ENCODE measurements at places on chromosomes 3 and 15.
A peak's percentile ranks its signal among the peaks of the same experiment; 100 is the strongest.

- no peak for DNase-seq
Measured at GRCh38 chr3:120472121-120472844, 21.5 kb upstream of the FSTL1 start.

GRCh38 chr15:69755551-69756310 lies 303.1 kb downstream of the RPLP1 start:
- DNase-seq, result peak; percentile 69

- no peak for DNase-seq
Measured at GRCh38 chr3:61646851-61647525, 85.6 kb downstream of the PTPRG start.

GRCh38 chr3:157713101-157713500 lies 209.9 kb upstream of the VEPH1 start:
- DNase-seq, result no peak

GRCh38 chr3:197297002-197297401 lies 1.4 kb downstream of the DLG1 start:
- DNase-seq, result no peak

- DNase-seq, result no peak
Measured at GRCh38 chr3:147655236-147655635, 246.1 kb downstream of the ZIC1 start.

GRCh38 chr3:24401811-24402185 lies 92.9 kb downstream of the THRB start:
- DNase-seq, result no peak

GRCh38 chr3:171462224-171462623 lies 2.0 kb upstream of the TNIK start:
- DNase-seq, result no peak

GRCh38 chr15:44243829-44244228 lies 44.7 kb upstream of the GOLM2 start:
- no peak for DNase-seq

DNA sequence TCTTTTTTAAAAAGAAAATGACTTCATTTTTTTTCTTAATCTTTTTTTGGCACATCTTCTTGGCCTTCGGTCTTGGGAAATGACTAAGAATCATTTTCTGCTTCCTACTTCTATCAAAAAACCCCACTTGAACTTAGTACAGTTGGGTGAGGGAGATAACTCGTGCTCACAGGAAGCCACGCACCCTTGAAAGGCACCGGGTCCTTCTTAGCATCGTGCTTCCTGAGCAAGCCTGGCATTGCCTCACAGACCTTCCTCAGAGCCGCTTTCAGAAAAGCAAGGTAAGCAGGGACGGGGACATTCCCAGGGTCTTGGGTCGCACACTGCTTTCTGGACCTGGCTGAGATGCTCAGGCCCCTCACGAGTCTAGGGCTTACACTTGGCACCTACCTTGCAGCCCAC lies at the start of gene CCR4:
Gene CCR4, plus strand, starts transcription at position 235 of the 402 bp plus-strand sequence. CDS start 1,779 bp downstream, outside the sequence.
- DNase-seq, result peak; percentile 56

DNA sequence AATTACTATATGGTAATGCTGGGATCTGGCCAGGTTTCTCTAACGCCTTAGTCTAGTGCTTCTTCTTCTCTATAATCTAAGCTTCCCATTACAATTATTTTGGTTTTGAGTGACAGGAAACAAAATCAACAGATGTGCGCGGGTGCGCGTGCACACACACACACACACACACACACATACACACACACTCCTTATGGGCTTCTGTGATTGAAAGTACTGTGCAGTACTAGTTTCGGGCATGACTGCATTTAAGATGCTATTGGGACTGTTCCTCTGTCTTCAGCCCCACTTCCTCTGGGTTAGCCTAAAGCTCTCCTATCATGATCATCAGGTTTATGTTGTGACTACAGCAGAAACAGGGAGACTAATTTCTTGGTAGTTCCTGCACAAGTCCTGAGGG lies 32.2 kb downstream of the EPHB1 start:
- DNase-seq, result no peak

GRCh38 chr15:43360821-43361220 lies 10.0 kb downstream of the ZSCAN29 start:
- no peak for DNase-seq

- DNase-seq, result no peak
Measured at GRCh38 chr3:445960-446359, 249.4 kb downstream of the CHL1 start.

DNA sequence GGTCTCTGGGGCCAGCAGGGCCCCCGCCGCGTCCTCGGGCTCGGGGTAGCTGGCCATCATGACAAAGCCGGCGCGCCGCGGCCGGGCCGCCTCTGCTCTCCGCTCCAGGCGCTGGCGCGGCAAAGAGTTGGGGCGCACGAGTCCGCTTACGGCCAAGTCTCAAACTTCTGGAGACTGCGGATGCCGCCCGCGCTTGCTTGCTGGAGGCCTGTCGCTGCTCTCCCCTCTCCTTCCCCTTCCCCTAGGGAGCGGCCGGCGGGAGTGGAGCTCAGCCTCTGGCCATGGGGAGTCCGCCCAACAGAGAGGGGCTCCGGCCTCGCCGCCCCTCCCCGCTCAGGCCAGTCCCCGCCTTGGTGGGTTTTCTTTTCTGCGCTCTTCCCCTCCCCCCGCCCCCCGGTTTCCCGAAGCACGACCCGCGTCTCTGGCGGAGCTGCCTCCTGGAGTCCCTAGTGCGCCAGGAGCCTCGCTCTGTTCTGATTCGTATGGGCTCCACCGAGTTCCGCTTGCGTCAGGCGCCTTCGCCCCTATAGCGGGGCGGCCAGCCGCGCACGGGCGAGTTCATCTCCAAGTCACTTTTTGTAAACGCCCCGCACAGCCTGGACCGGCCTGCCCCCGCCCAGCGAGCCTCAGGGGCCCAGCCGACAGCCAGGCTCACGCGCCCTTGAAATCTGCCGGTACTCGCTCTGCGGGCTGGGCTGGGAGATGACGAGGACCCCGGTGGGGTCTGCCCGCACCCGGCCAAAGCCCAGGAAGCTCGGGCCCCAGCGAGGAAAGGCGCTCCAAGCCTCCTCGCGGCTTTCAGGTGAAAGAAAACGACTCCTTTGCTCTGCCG lies at the start of the genes FOXL2 and FOXL2NB:
Gene FOXL2, minus strand, starts transcription at position 475 of the 832 bp plus-strand sequence. Its CDS starts 415 bp downstream, at position 60.
Gene FOXL2NB, plus strand, starts transcription at position 555 of the 832 bp plus-strand sequence. Its CDS starts 148 bp downstream, at position 703.
- no peak for DNase-seq

DNA sequence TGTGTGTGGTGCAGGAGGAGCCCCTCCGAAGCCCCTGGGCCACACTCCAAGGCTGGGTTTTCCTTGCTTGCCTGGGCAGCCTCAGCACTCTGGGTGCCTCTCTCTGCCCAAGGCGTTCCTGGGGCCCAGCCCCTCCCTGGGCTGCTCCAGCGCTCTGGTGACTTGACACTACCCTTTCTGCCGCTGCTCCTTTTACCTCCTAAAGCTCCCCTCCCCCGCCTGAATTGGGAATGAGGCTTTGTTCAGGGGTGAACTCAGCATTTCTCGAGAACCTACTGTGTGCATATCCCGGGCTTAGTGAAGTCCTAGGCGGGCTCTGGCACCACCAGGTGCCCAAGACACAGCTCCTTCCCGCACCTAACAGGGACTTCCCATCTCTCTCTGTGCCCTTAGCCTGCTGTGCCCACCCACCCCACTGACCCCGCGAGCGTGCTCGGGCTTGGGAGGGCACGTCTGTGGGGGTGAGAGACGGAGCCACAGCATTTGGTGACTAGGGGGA lies 1.2 kb upstream of the BAHD1 start:
- no peak for DNase-seq

DNA sequence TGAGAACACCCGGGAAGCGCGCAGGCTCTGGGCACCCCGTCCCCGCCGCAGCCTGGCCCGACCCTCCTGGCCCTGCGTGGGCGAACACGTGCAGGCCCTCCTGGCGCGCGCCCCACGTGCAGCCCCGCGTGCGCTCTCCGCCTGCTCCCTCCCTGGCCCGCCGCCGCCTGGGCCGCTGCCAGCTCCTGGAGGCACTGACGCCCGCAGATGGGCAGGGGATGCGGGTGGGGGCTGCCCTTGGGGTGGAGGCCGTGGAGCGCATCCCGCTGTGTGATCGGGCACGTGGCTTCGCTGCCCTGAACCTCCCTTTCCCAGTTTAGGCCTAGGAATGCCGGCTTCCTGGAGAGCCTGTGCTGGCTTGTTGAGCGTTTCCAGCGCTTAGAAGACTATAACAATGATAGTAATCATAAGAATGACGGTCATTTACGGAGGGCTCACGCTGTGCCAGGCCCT lies 104.6 kb upstream of the SLC6A6 start:
- no peak for DNase-seq

DNA sequence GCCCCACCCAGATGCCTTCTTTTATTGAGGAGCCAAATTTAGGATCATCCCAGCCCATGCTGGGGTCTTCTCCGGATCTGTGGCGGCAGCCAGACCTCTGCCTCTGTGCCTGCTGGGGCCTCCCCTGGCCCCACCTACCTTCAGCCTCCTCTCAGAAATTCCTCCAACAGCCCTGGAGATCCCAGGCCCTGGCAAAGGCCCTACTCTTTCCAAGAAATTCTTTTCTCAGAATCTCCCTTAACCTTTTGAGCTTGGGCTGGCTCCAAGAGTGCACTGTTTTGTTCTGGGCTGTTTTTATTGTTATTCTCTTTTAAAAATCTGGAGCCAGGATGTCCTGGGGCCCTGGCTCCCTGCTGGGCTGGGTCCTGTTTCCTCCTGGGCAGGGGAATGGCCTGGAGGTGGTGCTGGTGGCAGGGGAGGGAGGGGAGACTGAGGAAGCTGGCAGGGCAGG lies 57.8 kb downstream of the GRIP2 start:
- DNase-seq, result no peak

GRCh38 chr3:194592798-194593752 lies 40.1 kb downstream of the TMEM44 start:
- no peak for DNase-seq

- no peak for DNase-seq
Measured at GRCh38 chr15:52191207-52191606, at the start of gene GNB5. GNB5 (minus strand) TSS chr15:52191392; CDS start chr15:52184676, 6,716 bp downstream.

GRCh38 chr3:185796431-185797107 lies 28.3 kb downstream of the IGF2BP2 start:
- no peak for DNase-seq

GRCh38 chr15:35886765-35887164 lies 340.8 kb upstream of the DPH6 start:
- no peak for DNase-seq

DNA sequence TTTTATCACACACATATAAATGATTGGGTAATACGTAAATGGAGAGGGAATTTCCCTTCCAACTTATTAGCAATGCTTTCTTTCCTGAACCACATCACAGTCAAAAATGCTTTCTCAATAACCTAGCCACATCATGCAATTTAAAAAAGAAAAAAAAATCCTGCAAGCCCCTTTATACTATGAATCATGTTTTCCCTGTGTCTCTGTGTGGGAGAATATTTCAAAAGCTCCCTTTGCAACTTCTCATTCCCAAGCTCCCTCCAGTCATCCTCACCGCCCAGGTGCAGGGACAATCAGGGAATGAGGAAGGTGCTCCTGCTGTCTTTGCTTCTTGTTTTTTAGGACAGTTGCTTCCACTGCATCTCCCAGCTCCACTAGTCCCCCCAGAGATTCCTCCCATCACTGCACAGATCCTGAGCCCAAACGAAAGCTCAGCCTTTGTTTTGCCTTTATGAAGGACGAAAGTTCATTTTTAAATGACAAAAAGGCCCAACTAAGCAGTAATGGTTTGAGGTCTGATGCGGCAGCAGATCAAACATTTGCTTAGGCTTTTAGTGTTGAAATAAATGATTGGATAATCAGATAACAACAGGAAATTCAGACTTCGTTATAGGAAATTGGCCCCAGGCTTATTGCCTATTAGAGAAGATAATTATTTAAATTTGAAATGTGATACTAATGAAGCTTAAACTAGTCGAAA lies 47.8 kb upstream of the ADGRG7 start:
- no peak for DNase-seq

DNA sequence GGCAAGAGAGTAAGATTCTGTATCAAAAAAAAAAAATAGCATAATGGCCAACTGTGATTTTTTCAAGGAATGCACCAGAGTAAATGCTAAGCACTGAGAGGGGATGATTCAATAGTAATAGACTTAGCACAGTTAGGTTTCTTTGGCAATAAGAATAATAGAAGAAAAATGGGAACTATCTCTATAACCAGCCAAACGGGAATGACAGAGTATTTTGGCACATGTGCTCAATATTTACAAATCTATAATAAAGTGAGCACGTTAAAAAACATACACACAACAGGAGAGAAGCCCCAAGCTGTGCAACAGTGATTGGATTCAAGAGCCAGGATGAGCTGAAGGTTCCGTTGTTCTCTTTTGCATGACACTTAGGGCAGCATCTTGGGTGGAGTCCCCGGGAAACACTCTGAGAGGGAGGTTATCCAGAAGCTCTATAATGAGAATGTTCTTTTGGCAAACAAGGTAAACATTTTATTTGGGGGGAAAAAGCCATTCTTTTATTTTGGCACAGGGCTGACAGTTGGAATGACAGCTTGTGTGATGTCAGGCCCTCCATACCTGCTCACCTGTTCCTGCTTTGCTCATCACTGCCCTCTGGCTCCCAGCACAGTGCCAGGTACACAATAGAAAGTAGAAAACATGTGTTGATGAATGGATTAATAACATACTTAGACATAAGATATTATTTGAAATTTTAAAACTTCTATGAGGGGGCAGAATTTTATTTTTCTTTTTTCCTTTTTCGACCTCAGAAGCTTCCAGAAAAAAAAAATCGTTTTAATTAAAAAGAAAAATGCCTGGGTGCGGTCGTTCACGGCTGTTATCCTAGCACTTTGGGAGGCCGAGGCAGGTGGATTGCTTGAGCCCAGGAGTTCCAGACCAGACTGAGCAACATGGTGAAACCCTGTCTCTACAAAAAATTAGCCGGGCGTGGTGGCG lies 44.0 kb upstream of the MUC4 start:
- DNase-seq, result no peak

DNA sequence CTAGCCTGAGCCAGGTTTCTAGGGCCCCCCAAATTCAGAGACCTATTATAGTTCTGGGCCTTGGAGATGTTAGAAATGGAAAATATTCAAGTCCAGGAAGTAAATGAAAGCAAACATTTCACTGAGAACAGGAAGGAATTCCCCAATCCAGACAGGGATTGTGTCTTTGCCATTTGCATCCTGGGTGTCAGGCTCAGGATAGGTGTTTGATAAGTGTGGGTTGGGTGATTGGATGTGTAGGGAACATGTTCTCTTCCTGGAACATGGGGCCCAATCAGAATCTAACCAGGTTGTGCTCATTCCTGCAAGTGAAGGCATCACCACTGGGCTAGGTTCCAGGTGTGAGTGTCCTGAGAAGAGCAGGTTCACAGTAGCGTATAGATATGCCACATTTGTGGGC lies 14.6 kb upstream of the LRRC2 start:
- DNase-seq, result no peak

GRCh38 chr3:35745802-35746484 lies 106.6 kb downstream of the ARPP21 start:
- DNase-seq, result no peak

GRCh38 chr15:75651810-75652543 lies 4.3 kb downstream of the SNX33 start:
- no peak for DNase-seq

DNA sequence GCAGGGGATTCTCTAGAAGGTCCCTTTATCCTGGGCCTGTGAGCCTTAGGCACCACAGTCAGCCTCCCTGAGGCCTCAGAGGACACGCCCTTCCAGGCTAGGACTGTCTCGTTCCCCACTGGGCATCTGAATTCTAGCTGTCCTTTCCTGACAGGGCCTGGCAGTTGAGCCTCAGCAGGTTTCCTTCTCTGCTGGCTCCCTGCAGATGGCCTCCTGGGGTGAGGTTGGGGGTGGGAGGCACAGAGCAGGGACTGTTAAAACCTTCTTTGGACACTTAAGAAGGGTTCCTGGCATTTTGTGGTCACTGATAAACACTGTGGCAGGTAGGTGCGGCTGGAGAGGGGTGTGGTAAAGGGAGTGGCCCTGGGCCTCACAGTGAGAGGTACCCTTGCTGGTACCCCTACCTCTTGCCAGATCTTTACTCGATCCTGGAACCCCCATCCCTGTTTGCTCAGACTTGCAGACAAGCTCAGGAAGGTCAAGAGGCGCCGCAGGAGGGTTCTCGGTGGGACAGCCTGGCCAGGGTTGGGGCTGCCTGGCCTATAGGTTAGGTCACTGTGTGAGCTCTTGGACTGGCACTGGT lies 8.5 kb downstream of the CLK3 start:
- no peak for DNase-seq

All from activated CD4-positive, CD25-positive, alpha-beta regulatory T cell treated with anti-CD3 and anti-CD28 coated beads, Interleukin-2, amount 50 U/mL, for 72 hours (primary cell).